ENCODE measurements at places on chromosomes 3 and 15. TPM values are rescaled to one million over a fixed set of nuclear protein-coding genes. Genes with fewer than 3 reads are reported as not detected.

DNA sequence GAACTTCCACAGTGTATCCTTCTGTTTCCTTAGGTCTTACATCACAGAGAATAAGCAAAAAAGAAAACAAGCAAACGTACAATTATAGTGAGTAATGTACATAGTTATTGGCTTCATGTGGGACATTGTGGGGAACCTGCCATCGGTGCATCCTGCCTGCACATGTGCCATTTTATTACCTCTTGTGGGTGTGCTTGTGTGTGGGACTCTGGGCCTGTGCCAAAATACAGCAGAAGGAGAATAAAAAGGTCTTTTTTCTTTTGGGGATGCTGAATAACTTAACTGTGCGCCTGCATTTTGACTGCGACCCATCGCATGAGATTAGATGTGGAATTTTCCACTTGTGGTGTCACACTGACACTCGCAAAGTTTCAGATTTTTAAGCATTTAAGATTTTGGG lies 169.6 kb upstream of the DCBLD2 start:
- no peak for DNase-seq

DNA sequence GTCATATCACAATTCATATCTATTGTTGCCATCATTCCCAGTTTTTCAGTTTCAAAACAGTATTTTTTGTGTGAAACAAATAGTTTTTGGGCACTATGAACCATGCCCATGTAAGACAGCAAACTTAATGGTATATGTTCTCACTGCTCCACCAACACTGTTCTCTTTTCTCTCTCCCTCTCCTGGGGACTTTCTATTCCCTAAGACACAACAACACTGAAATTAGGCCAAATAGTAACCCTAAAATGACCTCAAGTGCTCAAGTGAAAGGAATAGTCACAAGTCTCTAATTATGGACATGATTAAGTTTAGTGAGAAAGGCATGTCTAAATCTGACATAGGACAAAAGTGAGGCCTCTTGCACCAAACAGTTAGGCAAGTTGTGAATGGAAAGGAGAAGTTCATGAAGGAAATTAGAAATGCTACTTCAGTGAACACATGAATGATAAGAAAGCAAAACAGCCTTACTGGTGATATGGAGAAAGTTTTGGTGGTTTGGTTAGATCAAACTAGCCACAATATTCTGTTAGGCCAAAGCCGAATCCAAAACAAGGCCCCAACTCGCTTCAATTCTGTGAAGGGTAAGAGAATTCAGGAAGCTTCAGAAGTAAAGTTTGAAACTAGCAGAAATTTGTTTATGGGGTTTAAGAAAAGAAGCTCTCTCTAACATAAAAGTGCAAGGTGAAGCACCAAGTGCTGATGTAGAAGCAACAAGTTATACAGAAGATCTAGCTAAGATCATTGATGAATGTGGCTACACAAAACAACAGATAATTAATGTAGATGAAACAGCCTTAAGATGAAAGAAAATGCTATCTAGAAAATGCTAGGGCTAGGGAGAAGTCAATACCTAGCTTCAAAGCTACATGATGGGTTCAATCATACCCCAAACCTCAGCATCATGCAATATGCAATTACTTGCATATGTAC lies 104.2 kb downstream of the CBLB start:
- no peak for DNase-seq

- DNase-seq = no peak
Observed at GRCh38 chr15:67652586-67652985, 110.1 kb downstream of the MAP2K5 start.

The CLASP2 gene
- total RNA-seq = 85.6 TPM

GRCh38 chr15:40325188-40325587 lies 1.7 kb downstream of the INAFM2 start:
- DNase-seq = no peak

Measured in heart right ventricle (tissue), 16 donors.